ENCODE measurements at places on chromosomes 2 and 18. TPM values are rescaled to one million over a fixed set of nuclear protein-coding genes. Genes with fewer than 3 reads are reported as not detected.
A peak's percentile ranks its signal among the peaks of the same experiment; 100 is the strongest.

DNA sequence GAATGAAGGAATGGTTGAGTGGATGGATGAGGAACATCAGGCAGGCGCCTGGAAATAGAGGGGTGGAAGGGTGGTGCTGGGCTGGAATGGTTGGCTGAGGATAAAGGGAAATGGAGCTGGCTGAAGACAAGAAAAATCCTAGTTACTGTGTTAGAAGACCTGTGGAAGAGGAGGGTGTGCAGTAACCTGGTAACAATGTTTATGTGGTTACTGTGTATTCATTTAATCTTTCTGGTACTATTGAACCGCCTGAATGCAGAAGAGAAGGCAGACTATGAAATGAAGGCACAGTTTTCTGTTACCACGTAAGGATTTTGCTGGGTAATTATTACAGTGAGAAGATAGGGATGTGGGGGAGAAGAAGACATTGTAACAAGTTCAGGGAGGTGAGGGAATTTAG is 110.3 kb upstream of the MGAT5 start:
- peaks cover 24% of the 10 kb centered on the region for H3K4me1 ChIP-seq
- no peak for DNase-seq
- H3K27me3 ChIP-seq = no peaks in the 10 kb centered on the region
- no peak overlapping the region for H3K4me3 ChIP-seq
- no peaks in the 10 kb centered on the region for H3K36me3 ChIP-seq

Gene LINC00305
- total RNA-seq = not detected

- H3K27ac ChIP-seq = no peak overlapping the region
- no peak for DNase-seq
- peaks cover 64% of the 10 kb centered on the region for H3K4me1 ChIP-seq
- H3K4me3 ChIP-seq = no peak overlapping the region
- no peaks in the 10 kb centered on the region for H3K27me3 ChIP-seq
- peaks cover 13% of the 10 kb centered on the region for H3K36me3 ChIP-seq
Measured at GRCh38 chr18:55579501-55580270, 8.3 kb downstream of the TCF4 start.

Gene ACTR3
- total RNA-seq = 120 TPM

Gene ACVR1
- 8.2 TPM for total RNA-seq

DNA sequence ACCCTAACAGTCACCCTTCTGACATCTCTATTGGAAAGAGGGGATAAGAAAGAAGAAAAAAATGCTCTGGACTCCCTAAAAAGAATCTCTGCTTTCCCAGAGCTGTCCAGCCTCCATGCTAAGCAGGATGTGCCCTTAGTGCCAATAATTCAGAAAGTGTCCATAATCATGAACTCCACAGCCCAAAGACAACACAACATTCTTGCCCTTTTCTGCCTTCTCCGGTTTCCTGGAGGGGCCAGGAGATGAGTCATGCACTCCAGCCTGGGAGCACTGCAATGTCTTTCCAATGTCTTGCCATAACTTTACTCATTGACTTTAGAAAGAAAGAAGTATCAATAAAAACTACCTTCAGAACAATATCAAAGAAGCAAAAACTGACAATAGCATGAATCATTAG is 44.0 kb downstream of the KLF7 start:
- DNase-seq = no peak
- no peak overlapping the region for H3K4me3 ChIP-seq
- peaks cover 12% of the 10 kb centered on the region for H3K4me1 ChIP-seq
- no peaks in the 10 kb centered on the region for H3K36me3 ChIP-seq
- no peak overlapping the region for H3K27ac ChIP-seq
- no peaks in the 10 kb centered on the region for H3K27me3 ChIP-seq

DNA sequence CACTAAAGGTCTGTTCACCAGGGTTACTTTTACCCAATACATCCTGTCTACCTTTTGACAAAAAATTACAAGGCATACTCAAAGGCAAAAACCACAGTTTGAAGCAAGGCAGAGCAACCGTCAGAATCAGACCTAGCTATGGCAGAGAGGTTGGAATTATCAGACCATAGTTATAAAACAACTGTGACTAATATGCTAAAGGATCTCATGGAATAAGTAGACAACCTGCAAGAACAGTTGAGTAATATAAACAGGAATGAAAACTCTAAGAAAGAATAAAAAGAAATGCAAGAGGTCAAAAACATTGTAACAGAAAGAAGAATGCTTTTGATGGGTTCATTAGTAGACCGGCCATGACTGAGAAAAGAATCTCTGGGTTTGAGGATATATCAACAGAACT is 318.8 kb upstream of the KCNH7 start:
- no peak overlapping the region for H3K4me3 ChIP-seq
- no peak overlapping the region for H3K27ac ChIP-seq
- H3K27me3 ChIP-seq = no peaks in the 10 kb centered on the region
- H3K4me1 ChIP-seq = no peaks in the 10 kb centered on the region

GRCh38 chr18:688323-688722 is 24.1 kb downstream of the ENOSF1 start:
- no peak for DNase-seq
- peaks cover 18% of the 10 kb centered on the region for H3K4me1 ChIP-seq
- H3K36me3 ChIP-seq = no peaks in the 10 kb centered on the region
- H3K27me3 ChIP-seq = peaks cover 61% of the 10 kb centered on the region
- H3K4me3 ChIP-seq = no peak overlapping the region

GRCh38 chr2:30776831-30777635 is 30.2 kb downstream of the CAPN13 start:
- no peak overlapping the region for H3K27ac ChIP-seq
- H3K36me3 ChIP-seq = no peaks in the 10 kb centered on the region
- no peaks in the 10 kb centered on the region for H3K27me3 ChIP-seq

- H3K4me3 ChIP-seq = no peak overlapping the region
- no peak for DNase-seq
- no peaks in the 10 kb centered on the region for H3K36me3 ChIP-seq
- no peaks in the 10 kb centered on the region for H3K4me1 ChIP-seq
- H3K27ac ChIP-seq = no peak overlapping the region
- H3K27me3 ChIP-seq = no peaks in the 10 kb centered on the region
Measured at GRCh38 chr2:189515264-189515663, 65.3 kb downstream of the SLC40A1 start.

DNA sequence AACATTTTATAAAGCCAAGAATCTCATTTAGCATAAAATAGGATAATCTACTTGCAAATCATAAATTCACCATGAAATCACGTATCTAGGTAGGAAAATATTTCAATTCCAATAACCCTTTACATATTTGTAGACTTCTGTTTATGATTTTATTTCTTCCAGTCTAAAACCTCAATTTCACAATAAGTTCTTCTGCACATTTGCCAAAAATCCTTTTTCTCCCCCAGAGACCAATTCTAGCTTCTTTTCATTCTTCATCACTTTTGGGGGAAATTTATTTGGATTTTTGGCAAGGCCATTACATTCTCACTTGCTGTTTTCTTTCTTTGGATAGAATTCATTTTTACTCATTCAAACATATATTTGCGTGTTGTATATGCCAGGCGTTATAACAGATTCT is 86.8 kb downstream of the SPRED2 start:
- no peaks in the 10 kb centered on the region for H3K36me3 ChIP-seq
- H3K4me3 ChIP-seq = no peak overlapping the region
- H3K27me3 ChIP-seq = no peaks in the 10 kb centered on the region
- peaks cover 14% of the 10 kb centered on the region for H3K4me1 ChIP-seq

- no peak overlapping the region for H3K27ac ChIP-seq
- no peaks in the 10 kb centered on the region for H3K27me3 ChIP-seq
- DNase-seq = no peak
- no peaks in the 10 kb centered on the region for H3K36me3 ChIP-seq
- no peak overlapping the region for H3K4me3 ChIP-seq
Measured at GRCh38 chr2:143142598-143142997, 13.4 kb downstream of the ARHGAP15 start.

Gene RIT2
- total RNA-seq = not detected

GRCh38 chr2:170156592-170156991 is 21.4 kb upstream of the MYO3B start:
- H3K36me3 ChIP-seq = no peaks in the 10 kb centered on the region
- no peak overlapping the region for H3K27ac ChIP-seq
- H3K4me3 ChIP-seq = no peak overlapping the region
- H3K4me1 ChIP-seq = peaks cover 12% of the 10 kb centered on the region
- no peaks in the 10 kb centered on the region for H3K27me3 ChIP-seq

Gene HOXD8
- not detected for total RNA-seq

GRCh38 chr2:42089340-42089925 is 41.6 kb downstream of the PKDCC start:
- H3K27me3 ChIP-seq = peaks cover 12% of the 10 kb centered on the region
- H3K36me3 ChIP-seq = no peaks in the 10 kb centered on the region
- H3K4me1 ChIP-seq = peaks cover 16% of the 10 kb centered on the region
- DNase-seq = peak; percentile 82

DNA sequence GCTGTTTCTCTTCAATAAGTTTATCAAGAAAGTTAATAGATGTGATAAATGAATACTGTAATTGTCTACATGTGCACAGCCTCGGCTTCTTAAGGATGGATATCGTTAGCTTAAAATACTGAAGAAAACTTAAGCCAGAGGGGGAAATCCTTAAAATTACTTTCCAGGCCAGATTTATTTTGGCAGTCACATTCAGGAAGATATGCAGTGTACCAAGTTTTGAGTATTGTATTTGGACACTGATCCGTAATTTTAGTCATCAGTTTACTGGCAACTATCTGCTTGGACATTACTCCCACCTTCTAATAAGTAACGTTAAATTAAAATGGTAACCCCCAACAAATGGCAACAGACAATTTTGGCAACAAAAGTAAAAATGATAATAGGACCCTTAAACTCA is 770.0 kb upstream of the ZEB2 start:
- no peak overlapping the region for H3K4me3 ChIP-seq
- DNase-seq = no peak
- H3K36me3 ChIP-seq = no peaks in the 10 kb centered on the region

Gene SNRNP27
- 131 TPM for total RNA-seq

DNA sequence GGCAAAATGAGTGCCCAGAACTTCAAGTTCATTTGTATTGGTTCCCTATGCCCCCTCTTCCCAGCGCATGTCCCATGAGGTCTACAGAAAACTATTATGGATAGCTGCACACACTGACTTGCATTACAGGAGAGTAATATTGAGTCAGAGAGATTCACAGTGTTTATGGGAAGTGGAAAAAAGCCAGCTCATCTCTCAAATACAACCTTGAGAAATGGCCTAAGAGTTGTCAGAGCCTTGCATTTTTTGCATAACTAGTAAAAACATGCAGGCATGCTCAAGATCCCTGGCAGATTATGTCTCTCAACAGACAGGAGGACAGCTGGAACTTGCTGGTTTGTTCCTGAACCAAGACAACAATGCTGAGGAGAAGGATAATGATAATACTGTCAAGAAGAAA is 1292.8 kb downstream of the DSC3 start:
- H3K4me3 ChIP-seq = no peak overlapping the region
- no peak overlapping the region for H3K27ac ChIP-seq
- no peaks in the 10 kb centered on the region for H3K36me3 ChIP-seq
- no peaks in the 10 kb centered on the region for H3K27me3 ChIP-seq
- no peak for DNase-seq

Gene ANKRD30B
- not detected for total RNA-seq

Data from neural progenitor cell (in vitro differentiated cells).